ENCODE measurements at places on chromosomes 11 and 22. TPM values are rescaled to one million over a fixed set of nuclear protein-coding genes. Genes with fewer than 3 reads are reported as not detected.
A peak's percentile ranks its signal among the peaks of the same experiment; 100 is the strongest.

Gene MRPL23
- total RNA-seq, result 162 TPM

Gene ZNRD2
- total RNA-seq, result 72.8 TPM

Gene LARGE1
- 18.6 TPM for total RNA-seq

Gene UPK3A
- 103 TPM for total RNA-seq

Gene ARCN1
- 132 TPM for total RNA-seq

Gene PKNOX2
- 14.7 TPM for total RNA-seq

Gene PPP1CA
- 168 TPM for total RNA-seq

Gene ISX
- 0.14 TPM for total RNA-seq

Gene TMEM225
- not detected for total RNA-seq

Gene CASP4
- total RNA-seq, result 49.8 TPM

Gene ANKK1
- 2.4 TPM for total RNA-seq

Gene OR5AR1
- total RNA-seq, result not detected

DNA sequence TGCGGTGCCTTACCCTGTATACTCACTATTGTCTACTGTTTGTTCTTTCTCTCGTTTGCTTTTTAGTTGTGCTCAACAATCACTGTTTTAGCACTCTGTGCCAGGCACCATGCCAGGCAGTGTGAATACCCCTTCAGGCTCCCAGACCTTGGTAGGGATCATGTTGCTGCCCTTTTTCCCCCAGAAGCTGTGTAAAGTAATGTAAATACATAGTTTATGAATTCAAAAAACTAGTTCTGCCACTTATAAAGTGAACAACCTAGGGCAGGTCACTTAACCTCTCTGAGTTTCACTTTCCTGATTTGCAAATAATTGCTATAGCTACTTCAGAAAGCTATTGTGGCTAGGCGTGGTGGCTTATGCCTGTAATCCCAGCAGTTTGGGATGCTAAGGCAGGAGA is 81.0 kb upstream of the CTSC start:
- no peak for DNase-seq

DNA sequence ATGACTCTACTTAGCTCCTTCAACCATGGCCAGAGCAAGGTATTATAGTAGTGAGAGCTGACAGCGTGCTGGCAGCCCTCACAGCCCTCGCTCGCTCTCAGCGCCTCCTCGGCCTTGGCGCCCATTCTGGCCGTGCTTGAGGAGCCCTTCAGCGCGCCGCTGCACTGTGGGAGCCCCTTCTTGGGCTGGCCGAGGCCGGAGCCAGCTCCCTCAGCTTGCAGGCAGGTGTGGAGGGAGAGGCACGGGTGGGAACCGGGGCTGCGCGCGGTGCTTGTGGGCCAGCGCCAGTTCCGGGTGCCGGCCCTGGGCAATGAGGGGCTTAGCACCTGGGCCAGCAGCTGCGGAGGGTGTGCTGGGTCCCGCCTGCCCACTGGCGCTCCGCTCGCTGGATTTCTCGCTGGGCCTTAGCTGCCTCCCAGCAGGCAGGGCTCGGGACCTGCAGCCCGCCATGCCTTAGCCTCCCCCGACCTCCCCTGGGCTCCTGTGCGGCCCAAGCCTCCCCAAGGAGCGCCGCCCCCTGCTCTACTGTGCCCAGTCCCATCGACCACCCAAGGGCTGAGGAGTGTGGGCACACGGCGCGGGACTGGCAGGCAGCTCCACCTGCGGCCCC is 63.1 kb downstream of the SPATA19 start:
- DNase-seq, result no peak

DNA sequence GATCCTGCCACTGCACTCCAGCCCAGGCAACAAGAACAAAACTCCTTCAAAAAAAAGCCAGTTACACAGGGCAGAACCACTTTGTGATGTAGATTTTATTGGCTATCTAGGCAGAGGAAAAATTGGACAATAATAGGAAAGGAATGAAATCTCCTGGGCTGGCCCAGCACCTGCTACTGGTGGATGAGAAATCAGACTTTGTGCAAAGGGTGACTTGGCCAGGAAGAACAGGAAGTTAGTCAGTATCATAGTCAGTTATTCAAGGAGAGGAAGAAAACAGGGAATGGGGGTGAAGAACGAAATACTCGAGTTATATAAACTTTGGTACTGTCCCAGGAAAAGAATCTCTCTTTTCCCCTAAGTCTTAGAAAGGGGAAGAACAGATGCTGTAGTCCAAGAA is 11.0 kb upstream of the SPTBN2 start:
- DNase-seq, result no peak

GRCh38 chr11:34732831-34733230 is 111.9 kb downstream of the EHF start:
- no peak for DNase-seq

GRCh38 chr22:31926969-31927368 is 17.4 kb upstream of the YWHAH start:
- no peak for DNase-seq

- no peak for DNase-seq
These were observed 1.9 kb downstream of the HPS4 start for GRCh38 chr22:26481694-26482093.

GRCh38 chr11:100066399-100066798 is 620.7 kb upstream of the ARHGAP42 start:
- DNase-seq, result no peak

DNA sequence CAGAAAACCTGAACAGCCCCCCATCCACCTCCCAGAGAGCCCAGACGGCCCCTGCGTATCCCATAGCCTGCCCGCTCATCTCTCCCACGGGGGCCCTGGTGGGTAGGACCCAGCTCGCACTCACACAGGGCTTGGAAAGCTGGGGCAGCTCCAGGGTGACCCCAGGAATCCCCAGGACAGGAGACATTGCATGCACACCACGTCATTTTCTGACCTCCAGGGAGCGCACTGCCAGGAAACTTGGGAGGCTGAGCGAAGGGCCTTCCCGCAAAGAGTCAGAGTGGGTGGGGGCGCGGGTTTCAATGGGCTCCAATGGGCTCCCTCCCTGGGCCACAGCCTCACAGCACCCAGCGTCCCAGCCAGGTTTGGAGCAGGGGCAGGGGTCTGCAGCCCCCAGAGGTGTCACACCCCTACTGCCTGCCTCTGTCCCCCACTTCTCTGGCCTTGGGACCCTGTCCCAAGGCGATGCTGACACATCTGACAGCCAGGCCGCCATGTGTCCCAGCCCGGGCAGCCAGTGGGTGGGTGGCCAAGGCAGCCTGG is 8.2 kb upstream of the SYT8 start:
- DNase-seq, result no peak

DNA sequence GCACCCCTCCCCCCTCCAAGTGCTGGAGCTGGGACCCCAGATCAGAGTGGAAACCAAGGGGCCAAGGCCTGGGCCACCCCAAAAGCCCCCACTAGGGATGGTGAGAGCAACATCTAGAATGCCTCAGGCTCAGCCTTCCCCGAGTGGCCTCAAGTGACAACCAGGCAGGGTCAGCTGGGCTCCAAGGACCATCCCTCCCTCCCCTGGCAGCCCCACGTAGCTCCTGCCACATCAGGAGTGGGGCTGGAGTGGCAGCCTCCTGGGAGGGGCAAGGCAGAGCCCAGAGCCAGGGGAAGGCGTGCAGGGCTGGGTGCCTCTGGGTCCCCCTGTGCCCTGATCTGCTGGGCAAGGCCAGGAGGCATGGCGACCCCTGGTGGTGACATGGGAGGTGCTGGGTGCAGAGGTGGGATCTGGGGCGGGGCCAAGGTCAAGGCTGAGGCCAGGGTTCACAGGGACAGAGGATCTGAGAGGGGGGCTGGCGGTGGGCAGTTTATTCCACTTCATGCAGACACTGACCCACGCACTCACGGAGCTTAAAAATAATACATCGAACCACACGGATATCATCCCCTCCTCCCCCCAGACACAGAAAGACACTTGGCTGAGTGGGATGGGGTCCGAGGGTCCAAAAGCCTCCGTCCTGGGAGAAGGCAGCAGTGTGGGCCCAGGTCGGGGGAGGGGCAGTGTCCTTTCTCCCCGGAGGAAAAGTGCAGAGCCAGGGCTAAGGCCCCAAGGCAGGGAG is 15.8 kb upstream of the EHD1 start:
- peak; percentile 66 for DNase-seq

- no peak for DNase-seq
These were observed at the start of gene MTNR1B for GRCh38 chr11:92969634-92970347. Gene MTNR1B (plus strand): TSS chr11:92969651. CDS start chr11:92969726, 75 bp downstream.

DNA sequence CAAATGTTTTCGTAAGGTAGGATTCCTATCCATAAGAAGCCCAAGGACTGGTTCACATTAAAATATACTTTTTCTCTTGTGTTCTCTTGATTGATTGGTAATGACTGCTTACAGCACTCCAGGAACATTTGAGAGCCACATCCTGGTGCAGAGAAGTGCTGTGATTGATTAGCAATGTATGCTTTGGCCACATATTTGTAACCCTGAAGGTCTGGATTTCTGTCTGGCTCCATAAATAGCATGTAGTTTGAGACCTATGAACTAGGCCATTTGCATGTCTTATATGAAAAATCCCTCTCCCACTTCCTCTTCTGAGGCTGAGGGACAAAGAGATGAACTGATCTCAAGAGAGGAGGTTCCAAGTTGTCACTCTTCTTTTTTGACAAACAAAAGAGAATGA is 49.3 kb upstream of the CD44 start:
- DNase-seq, result no peak

DNA sequence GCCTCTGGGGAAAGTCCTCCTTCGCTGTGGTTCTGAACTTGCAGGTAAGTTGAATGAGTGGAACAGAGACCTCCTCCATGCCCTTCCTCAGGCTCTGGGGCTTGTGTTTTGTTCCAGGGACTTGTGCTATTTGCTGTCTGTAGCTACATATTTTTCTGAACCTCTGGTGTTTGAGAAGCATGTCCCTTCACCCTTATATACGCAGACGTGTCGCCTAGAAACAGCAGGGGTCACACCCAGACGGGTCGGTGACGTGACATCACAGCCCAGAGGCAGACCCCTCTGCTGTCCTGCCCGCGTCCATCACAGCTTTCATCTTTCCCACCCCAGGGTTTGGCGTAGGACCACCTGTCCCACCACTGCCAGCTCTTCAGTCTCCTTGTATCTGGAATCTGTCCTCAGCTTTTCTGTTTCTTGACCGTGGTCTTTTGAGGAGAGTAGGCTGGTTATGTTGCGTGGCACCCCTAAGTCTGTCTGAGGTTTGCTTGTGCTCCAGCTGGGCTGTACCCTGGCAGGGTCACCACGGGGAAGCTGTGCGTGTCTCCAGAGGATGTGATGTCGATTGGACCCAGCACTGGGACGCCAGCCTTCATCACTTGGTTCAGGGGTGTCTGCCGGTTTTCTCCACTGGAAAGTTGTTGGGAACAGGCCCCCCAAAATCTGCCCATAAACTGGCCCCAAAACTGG is 13.4 kb upstream of the MUC5B start:
- no peak for DNase-seq

GRCh38 chr11:6481924-6482275 is 599 bp downstream of the TIMM10B start:
- DNase-seq, result no peak

GRCh38 chr22:35749808-35750207 is 32.1 kb downstream of the APOL5 start:
- no peak for DNase-seq

DNA sequence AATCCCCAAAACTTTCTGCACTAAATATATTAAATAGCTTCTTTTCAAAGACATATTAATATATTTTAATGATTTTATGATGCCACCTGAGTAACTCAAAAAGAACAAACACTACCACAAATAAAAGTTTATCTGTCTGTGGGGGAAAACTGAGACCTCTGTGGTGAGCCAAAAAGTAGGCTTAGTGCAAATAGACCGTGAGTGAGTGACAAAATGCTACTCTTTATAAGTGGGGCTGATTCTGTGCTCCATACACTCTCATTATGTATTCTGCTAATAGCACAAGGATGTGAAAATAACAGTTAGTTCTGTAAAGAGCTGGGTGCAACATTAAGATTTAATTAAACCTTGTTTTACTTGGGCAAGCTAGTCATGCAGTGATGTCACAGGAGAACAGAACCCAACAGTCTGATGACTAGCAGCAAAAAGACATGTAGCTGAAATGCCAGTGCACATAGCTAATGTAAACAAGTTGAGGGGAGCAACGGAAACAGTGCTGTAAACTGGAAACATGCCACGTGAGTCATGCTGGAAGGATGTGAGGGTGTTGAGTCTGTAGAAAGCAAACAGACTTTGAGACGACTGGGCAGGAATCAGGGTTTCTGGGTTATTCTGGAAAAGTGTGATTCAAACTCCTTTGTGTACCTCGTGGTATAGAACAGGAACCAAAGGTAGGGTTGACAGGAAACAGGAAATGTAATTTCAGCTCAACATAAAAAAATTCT is 1130.4 kb downstream of the LRRC4C start:
- DNase-seq, result peak; percentile 4

GRCh38 chr22:27097506-27097905 is 440.1 kb downstream of the MIAT start:
- DNase-seq, result no peak

GRCh38 chr11:64914123-64914522 is 2.9 kb downstream of the ATG2A start:
- DNase-seq, result no peak

DNA sequence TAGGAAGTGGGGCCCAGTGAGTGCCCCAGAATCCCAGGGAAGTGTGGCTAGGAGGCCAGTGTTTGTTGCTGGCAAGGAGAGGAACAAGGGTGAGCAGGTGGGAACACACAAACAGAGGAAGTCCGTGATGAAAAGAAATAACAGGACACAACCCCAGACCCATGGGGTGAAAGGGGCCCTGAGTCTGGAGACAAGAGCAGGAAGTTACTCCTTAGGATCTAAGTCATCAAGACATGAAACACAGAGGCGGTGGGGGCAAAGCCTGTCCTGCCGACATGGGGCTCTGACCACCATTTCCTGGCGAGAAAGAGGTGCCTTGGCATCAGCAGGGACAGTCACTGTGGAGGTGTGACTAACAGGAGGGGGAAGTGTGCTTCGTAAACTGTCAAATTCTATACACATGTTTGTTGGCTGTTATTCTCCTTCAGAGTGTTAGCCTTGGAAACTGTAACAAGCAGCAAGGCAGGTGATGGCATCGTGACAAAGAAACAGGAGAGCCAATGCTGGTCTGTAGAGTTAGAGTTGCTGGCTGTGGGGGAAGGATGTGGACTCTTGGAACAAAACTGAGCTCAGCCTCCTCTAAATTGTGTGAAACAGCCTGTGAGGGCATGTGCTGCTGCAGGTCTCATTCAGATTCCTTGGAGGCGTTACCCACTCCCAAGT is 21.7 kb downstream of the CHST1 start:
- no peak for DNase-seq

GRCh38 chr11:33694346-33695050 is 6.1 kb downstream of the C11orf91 start:
- no peak for DNase-seq

GRCh38 chr11:94822080-94822479 is 53.9 kb downstream of the AMOTL1 start:
- DNase-seq, result no peak

GRCh38 chr11:70854201-70854600 is 398.2 kb downstream of the SHANK2 start:
- no peak for DNase-seq

DNA sequence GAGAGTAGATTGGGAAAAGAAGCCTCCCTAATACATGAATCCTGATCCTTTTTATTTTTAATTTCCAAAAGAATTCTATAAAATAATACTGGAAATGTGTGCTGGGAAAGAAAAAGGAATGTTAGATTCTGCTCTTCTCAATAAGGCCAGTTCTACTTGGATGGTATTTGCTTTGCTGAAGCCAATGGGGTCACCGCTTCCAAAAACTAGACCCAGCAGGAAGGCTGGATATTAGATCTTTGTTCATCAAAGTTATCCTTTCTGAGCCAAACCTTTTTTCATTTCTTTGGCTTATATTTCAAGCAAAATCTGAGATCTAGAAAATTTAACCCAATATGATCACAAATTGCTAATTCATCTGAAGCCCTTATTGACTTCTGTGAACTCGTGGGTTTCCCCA is 41.4 kb downstream of the SCUBE2 start:
- no peak for DNase-seq

- no peak for DNase-seq
These were observed 16.0 kb downstream of the POLA2 start for GRCh38 chr11:65277631-65278277.

- no peak for DNase-seq
These were observed 205.8 kb downstream of the ARHGAP42 start for GRCh38 chr11:100892886-100893285.

Measured in prostate gland (tissue), 2 donors.